ENCODE measurements at places on chromosomes 5 and 9. TPM values are rescaled to one million over a fixed set of nuclear protein-coding genes. Genes with fewer than 3 reads are reported as not detected.

- no peaks in the 10 kb centered on the region for H3K27me3 ChIP-seq
- DNase-seq = no peak
- H3K27ac ChIP-seq = no peak overlapping the region
- no peak overlapping the region for H3K4me3 ChIP-seq
Observed at GRCh38 chr5:150505041-150505511, 2.9 kb upstream of the NDST1 start.

Gene ADAMTSL1
- total RNA-seq = not detected

DNA sequence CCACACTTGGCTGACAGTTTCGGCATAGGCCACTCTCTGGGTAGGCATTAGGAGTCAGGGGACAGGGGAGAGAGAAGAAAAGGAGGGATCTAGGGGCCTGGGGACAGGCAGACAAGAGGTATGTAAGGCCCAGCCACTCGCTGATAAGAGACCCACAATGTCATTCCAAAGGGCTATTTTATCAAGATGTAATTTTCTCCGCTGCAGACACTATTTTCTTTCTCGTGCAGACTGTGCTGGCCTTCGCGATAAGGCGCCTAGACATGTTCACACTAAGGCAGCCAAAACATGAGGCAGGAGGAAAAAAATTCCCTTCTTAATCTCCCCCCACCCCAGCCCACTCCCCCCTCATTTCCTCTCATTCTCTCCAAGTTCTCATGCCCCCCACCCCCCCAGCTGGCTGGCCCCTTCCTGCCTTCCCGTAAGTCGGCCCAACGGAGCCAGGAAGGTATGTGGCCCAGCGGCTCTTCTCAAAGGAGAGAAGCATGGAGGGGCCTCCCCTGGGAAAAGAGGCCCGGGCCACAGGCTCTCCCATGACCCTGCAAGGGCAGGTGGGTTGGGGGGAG lies 44.9 kb upstream of the SYNPO start:
- H3K27me3 ChIP-seq = no peaks in the 10 kb centered on the region
- no peak overlapping the region for H3K4me3 ChIP-seq
- no peak overlapping the region for H3K27ac ChIP-seq
- peaks cover 16% of the 10 kb centered on the region for H3K4me1 ChIP-seq
- H3K36me3 ChIP-seq = no peaks in the 10 kb centered on the region
- no peak for DNase-seq

DNA sequence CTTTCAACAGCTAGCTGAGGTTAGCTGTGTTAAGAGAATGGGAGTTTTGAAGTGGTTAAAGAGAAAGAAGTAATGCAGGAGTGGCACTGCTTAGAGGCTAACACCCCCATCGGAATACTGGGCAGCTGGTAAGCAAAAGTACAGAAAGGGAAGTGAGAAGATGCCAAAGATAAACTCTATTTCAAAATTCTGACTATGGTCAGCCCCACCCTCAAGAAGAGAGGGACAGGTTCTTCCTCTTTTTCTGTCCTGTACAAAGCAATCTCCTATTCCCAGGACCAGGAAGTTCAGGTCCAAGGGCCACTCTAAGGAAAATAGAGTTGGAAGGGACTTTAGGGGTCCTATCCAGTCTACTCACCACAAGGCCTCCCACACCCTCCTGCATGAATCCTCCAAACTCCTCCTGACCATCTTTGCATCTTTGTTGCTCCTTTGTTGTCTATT lies 45.9 kb upstream of the JAK2 start:
- no peak for DNase-seq
- no peaks in the 10 kb centered on the region for H3K27me3 ChIP-seq
- no peak overlapping the region for H3K27ac ChIP-seq
- H3K4me3 ChIP-seq = no peak overlapping the region
- no peaks in the 10 kb centered on the region for H3K4me1 ChIP-seq

- no peaks in the 10 kb centered on the region for H3K36me3 ChIP-seq
- no peak overlapping the region for H3K4me3 ChIP-seq
- H3K27me3 ChIP-seq = no peaks in the 10 kb centered on the region
- DNase-seq = no peak
Observed at GRCh38 chr5:125046838-125047237, 300.4 kb upstream of the ZNF608 start.

DNA sequence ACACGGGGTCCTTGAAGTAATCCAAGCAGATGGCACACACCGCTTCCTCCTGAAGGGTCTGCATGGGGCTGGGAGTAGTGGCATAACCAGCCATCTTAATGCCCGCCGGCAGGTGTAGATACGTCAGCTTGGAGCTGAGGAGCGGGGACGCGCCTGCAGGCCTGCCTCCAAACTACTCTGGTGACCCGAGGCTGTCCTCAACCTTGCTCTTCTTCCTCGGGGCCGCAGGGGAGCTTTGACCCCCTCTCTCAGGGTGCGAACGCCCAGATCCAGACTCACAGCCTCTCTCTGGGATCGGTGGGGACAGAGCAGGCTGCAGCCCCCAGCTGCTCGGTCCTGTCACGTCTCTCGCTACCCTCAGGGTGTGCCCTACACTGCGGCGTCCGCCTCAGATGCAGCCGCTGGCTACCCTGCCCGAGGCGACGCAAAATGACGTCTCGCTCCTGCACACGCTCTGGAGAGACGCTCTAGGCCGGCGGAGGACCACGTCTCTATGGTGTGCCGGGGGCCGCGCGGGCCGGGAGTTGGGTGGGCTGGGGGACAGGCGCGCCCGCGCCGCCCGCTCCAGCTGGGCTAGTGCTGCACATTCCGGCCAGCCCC lies at the start of gene TRIM52:
Gene TRIM52 (minus strand): TSS at position 424 of the 600 bp plus-strand sequence. CDS start 330 bp downstream, at position 94.
- H3K4me3 ChIP-seq = peak within 1 kb of the TSS; percentile 86
- DNase-seq = peak; percentile 91
- H3K4me1 ChIP-seq = peaks cover 23% of the 10 kb centered on the region
- peaks cover 65% of the 10 kb centered on the region for H3K36me3 ChIP-seq
- no peaks in the 10 kb centered on the region for H3K27me3 ChIP-seq

DNA sequence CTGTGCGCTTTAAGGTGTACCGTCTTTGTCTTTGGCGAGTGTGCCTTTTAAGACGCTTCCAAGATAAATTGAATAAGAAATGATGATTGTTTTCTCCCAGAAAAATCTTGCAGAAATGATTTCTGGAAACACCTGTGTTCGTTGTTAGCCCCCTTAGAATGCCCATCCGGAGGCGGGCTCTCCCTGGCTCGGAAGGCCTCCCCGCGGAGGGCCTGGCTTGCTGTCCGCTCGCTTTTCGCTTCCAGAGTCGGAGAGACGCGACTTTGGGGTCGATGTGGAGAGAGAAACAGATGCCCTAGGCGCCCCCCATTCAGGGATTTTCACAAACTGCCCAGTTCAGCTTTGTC lies 23.9 kb downstream of the LECT2 start:
- peaks cover 71% of the 10 kb centered on the region for H3K27me3 ChIP-seq
- no peak overlapping the region for H3K27ac ChIP-seq
- no peaks in the 10 kb centered on the region for H3K36me3 ChIP-seq
- no peak overlapping the region for H3K4me3 ChIP-seq
- DNase-seq = no peak
- no peaks in the 10 kb centered on the region for H3K4me1 ChIP-seq

Gene SLC45A2
- not detected for total RNA-seq

- no peak for DNase-seq
- no peaks in the 10 kb centered on the region for H3K36me3 ChIP-seq
- H3K4me3 ChIP-seq = no peak overlapping the region
- no peaks in the 10 kb centered on the region for H3K27me3 ChIP-seq
- no peak overlapping the region for H3K27ac ChIP-seq
Observed at GRCh38 chr9:25212361-25212760, 465.9 kb downstream of the TUSC1 start.

DNA sequence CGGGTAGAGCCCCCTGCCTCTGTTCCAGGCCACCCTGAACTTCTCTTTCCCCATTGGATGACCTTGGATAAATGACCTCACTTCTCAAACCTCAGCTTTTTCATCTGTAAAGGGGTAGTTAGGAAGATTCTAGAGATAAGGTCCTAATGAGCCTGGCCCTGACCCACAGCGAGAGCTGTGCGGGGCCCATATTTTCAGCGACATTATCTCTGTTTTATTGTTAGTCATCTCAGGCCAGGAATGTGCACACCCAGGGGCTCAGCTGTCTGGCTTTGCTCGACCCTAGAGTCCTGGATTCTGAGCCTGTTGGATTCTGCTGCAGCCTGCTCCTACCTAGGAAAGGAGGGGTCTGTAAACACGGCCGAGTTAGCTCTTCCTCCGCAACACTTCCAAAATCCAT lies 81.2 kb upstream of the LMX1B start:
- H3K27ac ChIP-seq = no peak overlapping the region
- H3K27me3 ChIP-seq = peaks cover 11% of the 10 kb centered on the region
- no peaks in the 10 kb centered on the region for H3K36me3 ChIP-seq
- no peak for DNase-seq
- H3K4me1 ChIP-seq = no peaks in the 10 kb centered on the region
- no peak overlapping the region for H3K4me3 ChIP-seq

Gene PROB1
- total RNA-seq = 3.1 TPM

Gene ERAP2
- total RNA-seq = 2.5 TPM

GRCh38 chr5:176735383-176736265 lies 74.7 kb upstream of the UNC5A start:
- H3K36me3 ChIP-seq = no peaks in the 10 kb centered on the region
- peaks cover 55% of the 10 kb centered on the region for H3K27me3 ChIP-seq
- H3K4me1 ChIP-seq = no peaks in the 10 kb centered on the region

GRCh38 chr9:19411316-19411715 lies 2.5 kb downstream of the ACER2 start:
- DNase-seq = peak; percentile 23
- peaks cover 6% of the 10 kb centered on the region for H3K36me3 ChIP-seq
- H3K4me1 ChIP-seq = peaks cover 4% of the 10 kb centered on the region
- H3K27ac ChIP-seq = no peak overlapping the region

GRCh38 chr9:109463924-109464625 lies 34.0 kb downstream of the PTPN3 start:
- H3K4me1 ChIP-seq = peaks cover 46% of the 10 kb centered on the region
- H3K36me3 ChIP-seq = peaks cover 15% of the 10 kb centered on the region

GRCh38 chr9:37639109-37639762 lies 11.5 kb upstream of the FRMPD1 start:
- peaks cover 32% of the 10 kb centered on the region for H3K27me3 ChIP-seq
- H3K4me3 ChIP-seq = no peak overlapping the region
- H3K4me1 ChIP-seq = no peaks in the 10 kb centered on the region
- no peaks in the 10 kb centered on the region for H3K36me3 ChIP-seq
- peak; percentile 43 for DNase-seq

Gene SMIM32
- not detected for total RNA-seq

Gene ZFP2
- 0.54 TPM for total RNA-seq

DNA sequence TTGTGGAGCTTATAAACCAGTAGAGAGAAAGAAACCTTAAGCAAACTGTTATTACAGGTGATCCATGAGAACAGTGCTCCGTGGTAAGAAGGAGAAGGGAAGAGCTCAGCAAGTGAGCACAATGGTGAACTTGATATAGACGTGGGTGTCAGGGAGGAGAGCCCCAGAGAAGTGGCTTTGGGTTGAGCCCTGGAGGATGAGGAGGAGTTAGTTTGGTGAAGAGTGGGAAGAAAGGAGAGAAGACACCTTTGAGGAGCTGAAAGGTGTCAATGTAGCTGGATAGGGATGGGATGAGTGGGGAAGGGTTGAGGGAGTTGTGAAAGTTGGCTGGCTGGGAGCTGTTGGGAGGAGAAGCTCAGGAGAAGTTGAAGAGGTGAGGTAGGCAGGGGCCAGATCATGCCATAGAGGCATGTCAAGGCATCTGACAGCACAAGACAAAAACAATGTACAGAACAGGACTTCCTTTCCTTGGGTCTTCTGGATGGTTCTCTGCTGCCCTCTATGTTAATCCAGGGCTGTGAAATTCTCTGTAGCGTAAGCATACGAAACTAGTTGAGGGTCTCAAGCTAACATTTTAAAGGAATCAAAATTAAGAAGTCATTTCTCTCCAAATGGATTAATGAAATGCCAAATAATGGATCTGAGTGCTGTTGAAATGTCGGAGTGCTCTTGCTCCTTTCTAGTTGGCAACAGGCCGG lies 501.9 kb downstream of the KDM4C start:
- no peak overlapping the region for H3K4me3 ChIP-seq
- H3K27ac ChIP-seq = no peak overlapping the region
- H3K36me3 ChIP-seq = no peaks in the 10 kb centered on the region
- DNase-seq = peak; percentile 8

DNA sequence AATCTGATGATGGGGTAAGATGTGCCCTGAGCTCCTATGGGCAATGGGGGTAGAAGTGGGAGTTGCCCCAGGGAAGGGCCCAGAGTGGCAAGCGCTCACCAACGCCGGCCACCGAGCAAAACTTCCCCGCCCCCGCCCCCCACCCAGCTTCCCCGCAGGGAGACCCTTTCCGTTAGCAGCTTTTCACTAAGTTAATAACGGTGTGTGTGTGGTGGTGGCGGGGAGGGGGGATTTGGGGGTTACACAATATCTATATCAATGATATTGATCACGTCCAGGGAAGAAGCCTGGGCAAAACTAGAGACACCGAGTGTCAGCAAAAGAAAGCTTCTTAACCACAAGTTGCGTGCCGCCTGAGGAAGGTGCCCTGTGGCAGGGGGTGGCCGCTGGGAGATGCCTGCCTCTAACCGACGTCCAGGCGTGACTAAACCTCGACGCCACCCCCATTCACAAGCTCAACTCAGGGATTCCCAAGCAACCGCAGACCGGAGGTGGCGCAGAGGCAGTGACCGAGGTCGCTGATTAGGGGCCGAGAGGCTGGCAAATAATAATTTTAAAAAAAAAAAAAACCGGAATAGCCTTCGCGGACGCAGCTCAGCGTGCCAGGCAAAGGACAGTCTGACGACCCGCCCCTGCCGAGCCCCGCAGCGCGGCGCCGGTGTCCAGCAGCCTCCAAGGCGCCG lies 222.6 kb downstream of the MEF2C start:
- no peak overlapping the region for H3K27ac ChIP-seq
- DNase-seq = no peak
- no peaks in the 10 kb centered on the region for H3K4me1 ChIP-seq
- H3K36me3 ChIP-seq = no peaks in the 10 kb centered on the region

Gene PCDHA9
- total RNA-seq = 0.25 TPM

DNA sequence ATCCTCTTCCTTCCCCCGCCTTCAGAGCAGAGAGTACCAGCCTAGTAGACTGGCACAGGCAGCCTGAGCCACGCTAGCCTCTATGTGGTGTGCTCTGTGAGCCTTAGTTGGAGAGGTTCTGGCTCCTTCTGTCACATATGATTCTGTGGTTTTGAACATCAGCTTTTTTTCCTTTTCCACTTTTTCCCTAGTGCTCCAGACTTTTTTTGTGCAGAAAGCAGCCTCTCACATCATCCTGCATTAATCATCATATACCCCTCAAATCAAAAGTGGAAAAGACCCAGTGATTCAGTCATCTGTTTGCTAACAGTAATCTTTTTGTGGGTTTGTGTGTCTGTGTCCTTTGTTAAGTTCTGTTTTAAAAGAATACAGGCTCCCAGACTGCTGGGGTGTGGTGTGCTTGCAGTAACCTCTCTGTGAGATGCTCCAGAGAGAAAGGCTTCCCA lies 663.9 kb upstream of the RGMB start:
- H3K4me1 ChIP-seq = peaks cover 27% of the 10 kb centered on the region
- no peak overlapping the region for H3K4me3 ChIP-seq
- H3K27ac ChIP-seq = no peak overlapping the region
- no peaks in the 10 kb centered on the region for H3K36me3 ChIP-seq
- no peaks in the 10 kb centered on the region for H3K27me3 ChIP-seq

Data from MCF 10A (cell line).